ENCODE measurements at places on chromosomes 7 and 10. TPM values are rescaled to one million over a fixed set of nuclear protein-coding genes. Genes with fewer than 3 reads are reported as not detected.

PLEKHA8 gene
- total RNA-seq: 6.1 TPM

COA1 gene
- total RNA-seq: 109 TPM

NUTM2A gene
- 2.4 TPM for total RNA-seq

PTPRN2 gene
- total RNA-seq: 2.3 TPM

GHRHR gene
- not detected for total RNA-seq

DNAJC9 gene
- total RNA-seq: 58.5 TPM

RAB19 gene
- total RNA-seq: not detected

BTBD16 gene
- not detected for total RNA-seq

CNTNAP2 gene
- not detected for total RNA-seq

AGBL3 gene
- total RNA-seq: 1.8 TPM

ZKSCAN1 gene
- total RNA-seq: 9.4 TPM

BMPER gene
- 2.3 TPM for total RNA-seq

CHRM2 gene
- 1.1 TPM for total RNA-seq

NKX1-2 gene
- total RNA-seq: 0.02 TPM

NUTM2E gene
- 0.05 TPM for total RNA-seq

SPDYE9 gene
- not detected for total RNA-seq

GPER1 gene
- total RNA-seq: 0.25 TPM

RASA4B gene
- total RNA-seq: 0.84 TPM

ATP5F1C gene
- 258 TPM for total RNA-seq

NOD1 gene
- 4.6 TPM for total RNA-seq

ZCWPW1 gene
- 5.2 TPM for total RNA-seq

SFTPD gene
- not detected for total RNA-seq

FXYD4 gene
- not detected for total RNA-seq

ABCB4 gene
- 4.6 TPM for total RNA-seq

ASAH2 gene
- 1.9 TPM for total RNA-seq

PNPLA8 gene
- 32.5 TPM for total RNA-seq

FOXP2 gene
- total RNA-seq: not detected

TMEM270 gene
- total RNA-seq: 0.32 TPM

MSMB gene
- not detected for total RNA-seq

CALY gene
- total RNA-seq: not detected

SPDYE2B gene
- not detected for total RNA-seq

POLD2 gene
- 127 TPM for total RNA-seq

CDK14 gene
- total RNA-seq: 6.5 TPM

ATG9B gene
- not detected for total RNA-seq

FKBP6 gene
- total RNA-seq: not detected

TMEM236 gene
- not detected for total RNA-seq

OR2A1 gene
- total RNA-seq: 0.05 TPM

SEMA3E gene
- not detected for total RNA-seq

FKBP9 gene
- 170 TPM for total RNA-seq

STEAP1B gene
- 1.2 TPM for total RNA-seq

MACC1 gene
- total RNA-seq: 0.15 TPM

EPHA1 gene
- total RNA-seq: 0.20 TPM

AKR1B15 gene
- 0.57 TPM for total RNA-seq

FAM24B gene
- total RNA-seq: 2.2 TPM

SEPTIN14 gene
- total RNA-seq: not detected

MYL10 gene
- total RNA-seq: not detected

LRMDA gene
- 8.0 TPM for total RNA-seq

All from M059J (cell line).